Esophagus squamous epithelium (tissue), 5 donors: ENCODE measurements at places on chromosomes 5 and 9.

GRCh38 chr5:35333366-35333765 lies 103.1 kb upstream of the PRLR start:
- no peaks in the 10 kb centered on the region for H3K36me3 ChIP-seq
- H3K4me3 ChIP-seq = no peak overlapping the region
- H3K27ac ChIP-seq = no peak overlapping the region
- no peak for DNase-seq
- H3K27me3 ChIP-seq = no peaks in the 10 kb centered on the region
- no peaks in the 10 kb centered on the region for H3K4me1 ChIP-seq

DNA sequence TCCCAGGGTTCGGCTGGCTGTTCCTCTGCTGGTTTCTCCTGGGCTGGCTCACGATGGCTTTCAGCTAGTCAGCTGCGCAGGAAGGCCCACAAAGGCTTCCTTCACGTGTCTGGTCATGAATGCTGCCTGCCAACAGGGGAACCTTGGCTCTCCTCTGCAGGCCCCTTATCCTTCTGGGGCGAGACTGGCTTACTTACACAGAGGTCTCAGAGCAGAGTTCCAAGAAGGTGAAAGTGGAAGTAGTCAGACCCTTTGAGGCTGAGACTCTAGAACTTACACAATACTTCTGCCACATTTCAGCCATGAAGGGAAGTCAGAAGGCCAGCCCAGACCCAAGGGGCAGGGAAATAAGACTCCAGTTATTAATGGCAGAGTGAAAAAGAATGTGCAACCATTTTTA lies 99.5 kb downstream of the LHFPL2 start:
- no peaks in the 10 kb centered on the region for H3K4me1 ChIP-seq
- DNase-seq = no peak
- no peak overlapping the region for H3K4me3 ChIP-seq
- peak overlapping the region; percentile 78 for H3K27ac ChIP-seq
- no peaks in the 10 kb centered on the region for H3K36me3 ChIP-seq
- no peaks in the 10 kb centered on the region for H3K27me3 ChIP-seq

DNA sequence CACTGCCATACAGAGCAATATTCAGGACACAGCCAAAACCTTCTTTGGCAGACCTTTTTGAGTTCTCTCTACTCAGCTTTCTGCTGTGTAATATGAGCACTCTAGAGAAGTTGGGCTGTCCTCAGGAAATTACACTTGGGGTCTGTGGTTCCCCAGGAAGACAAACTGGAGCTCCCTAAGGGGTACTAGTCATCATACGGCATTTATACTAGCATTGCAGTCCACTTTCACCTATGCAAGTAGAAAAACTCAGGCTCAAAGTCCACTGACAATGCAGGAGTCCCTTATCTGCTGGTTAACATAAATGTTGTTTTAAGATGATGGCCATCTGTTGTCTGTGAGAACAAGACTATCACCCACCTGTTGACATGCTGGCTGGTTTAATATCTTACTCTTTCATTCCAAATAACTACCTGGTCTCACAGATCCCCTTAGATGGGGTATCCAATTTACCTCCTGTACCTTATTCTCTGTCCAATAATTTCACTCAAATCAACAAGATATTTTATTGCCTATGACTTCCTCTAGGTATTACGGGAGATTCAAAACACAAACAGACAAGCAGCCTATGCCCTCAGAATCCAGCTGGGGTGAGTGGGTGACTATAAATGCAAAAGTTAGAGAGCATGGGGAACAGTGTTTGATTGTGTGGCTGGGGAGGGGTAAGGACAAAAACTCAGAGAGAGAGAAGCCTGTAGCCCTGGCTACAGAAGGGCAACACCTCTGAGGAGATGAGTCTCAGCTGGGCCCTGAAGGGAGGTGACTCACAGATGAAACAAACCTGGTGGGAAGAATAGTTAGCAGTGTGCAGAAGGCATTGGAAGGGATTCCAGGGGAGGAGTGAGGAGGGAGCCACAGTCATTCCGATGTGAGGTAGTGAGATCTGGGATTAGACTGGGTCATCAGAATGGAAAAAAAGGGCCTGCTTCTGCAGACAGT lies 10.2 kb downstream of the DOCK8 start:
- no peak for DNase-seq
- H3K4me1 ChIP-seq = peaks cover 8% of the 10 kb centered on the region
- no peak overlapping the region for H3K4me3 ChIP-seq

GRCh38 chr9:69637817-69638200 lies 34.4 kb downstream of the APBA1 start:
- no peaks in the 10 kb centered on the region for H3K36me3 ChIP-seq
- no peak overlapping the region for H3K27ac ChIP-seq
- no peak for DNase-seq
- no peaks in the 10 kb centered on the region for H3K27me3 ChIP-seq
- H3K4me3 ChIP-seq = no peak overlapping the region

GRCh38 chr5:79529110-79529509 lies 15.2 kb upstream of the HOMER1 start:
- DNase-seq = no peak
- H3K27ac ChIP-seq = no peak overlapping the region
- no peaks in the 10 kb centered on the region for H3K27me3 ChIP-seq
- no peaks in the 10 kb centered on the region for H3K4me1 ChIP-seq

DNA sequence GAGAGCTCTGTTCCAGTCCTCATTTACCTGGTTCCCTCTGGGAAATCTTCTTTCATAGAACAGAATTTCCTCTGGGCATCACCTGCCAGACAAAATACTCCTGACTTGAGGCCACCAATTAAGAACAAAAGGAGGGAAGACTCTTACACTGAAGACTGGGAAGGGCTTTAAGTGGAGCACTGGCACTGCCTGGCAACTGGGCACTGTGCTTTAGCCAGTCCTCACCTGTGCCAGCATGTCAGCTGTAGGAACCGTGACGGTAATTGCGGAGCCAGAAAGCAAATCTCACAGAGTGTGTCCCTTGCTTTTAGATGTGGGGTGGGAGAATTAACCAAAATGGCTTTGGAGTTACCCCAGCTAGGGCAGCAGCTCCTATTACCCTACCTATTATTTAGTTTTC lies 40.6 kb downstream of the FAM219A start:
- peaks cover 15% of the 10 kb centered on the region for H3K4me1 ChIP-seq
- H3K36me3 ChIP-seq = no peaks in the 10 kb centered on the region

GRCh38 chr9:88747768-88748167 lies 212.8 kb downstream of the NXNL2 start:
- H3K36me3 ChIP-seq = no peaks in the 10 kb centered on the region
- H3K27ac ChIP-seq = peak overlapping the region; percentile 76

DNA sequence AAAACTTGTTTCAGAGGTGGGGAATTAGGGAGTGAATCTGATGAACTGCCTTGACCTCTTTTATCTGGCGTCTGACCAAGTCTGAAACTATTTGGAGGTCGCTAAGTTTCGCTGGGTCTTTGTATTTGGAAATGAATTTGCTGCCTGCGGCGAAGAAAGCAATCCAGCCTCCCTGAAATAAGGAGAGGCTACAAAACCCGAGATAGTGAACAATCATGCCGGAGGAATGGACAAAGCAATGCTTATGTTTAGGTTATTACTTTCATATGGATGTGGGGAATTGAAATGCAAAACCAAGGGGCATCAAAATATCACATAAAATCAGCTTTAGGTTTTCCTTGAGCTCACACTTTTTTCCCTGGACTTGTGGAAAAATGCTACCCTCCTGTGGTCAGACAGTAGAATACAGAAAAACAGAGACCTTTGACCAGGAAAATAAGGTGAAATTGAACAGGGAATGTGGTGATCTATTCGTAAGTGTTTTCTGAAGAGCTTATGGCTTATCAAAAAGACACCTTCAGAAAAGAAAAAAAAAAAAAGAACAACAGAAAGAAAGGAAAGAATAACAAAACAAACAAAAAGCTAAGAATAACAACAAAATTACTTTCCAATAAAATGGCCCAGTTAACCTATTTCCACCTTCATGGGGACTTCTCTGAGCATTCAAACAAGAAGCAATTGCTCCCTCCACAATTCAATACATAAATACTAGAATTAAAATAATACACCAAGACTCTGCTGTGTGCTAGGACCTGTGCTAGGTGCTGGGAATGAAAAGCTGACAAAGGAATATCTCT lies 68.6 kb upstream of the DPYSL3 start:
- H3K27ac ChIP-seq = no peak overlapping the region
- H3K4me1 ChIP-seq = no peaks in the 10 kb centered on the region
- DNase-seq = no peak
- H3K27me3 ChIP-seq = no peaks in the 10 kb centered on the region
- no peaks in the 10 kb centered on the region for H3K36me3 ChIP-seq

DNA sequence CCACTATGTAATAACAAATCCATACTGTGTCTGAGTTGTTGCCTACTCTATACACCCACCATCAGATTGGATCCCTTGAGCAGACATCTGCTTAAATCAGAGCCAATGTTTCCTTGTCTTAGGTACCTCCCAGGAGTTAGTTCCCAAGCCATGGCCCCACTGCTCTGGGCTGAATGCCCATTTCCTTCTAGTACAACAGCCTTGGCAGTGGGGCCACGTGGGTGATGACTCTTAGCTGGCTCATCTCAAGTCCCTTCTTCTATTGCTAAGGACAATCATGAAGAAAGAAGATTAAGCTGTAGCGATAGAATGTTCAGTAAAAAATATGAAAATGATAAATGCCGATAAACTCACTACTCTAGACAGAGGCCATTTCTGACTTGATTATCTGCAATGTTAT lies 16.6 kb downstream of the PTGR1 start:
- H3K4me3 ChIP-seq = no peak overlapping the region
- H3K4me1 ChIP-seq = no peaks in the 10 kb centered on the region
- DNase-seq = no peak
- H3K27me3 ChIP-seq = no peaks in the 10 kb centered on the region
- no peak overlapping the region for H3K27ac ChIP-seq

- H3K36me3 ChIP-seq = no peaks in the 10 kb centered on the region
- H3K4me1 ChIP-seq = no peaks in the 10 kb centered on the region
- no peak for DNase-seq
- H3K27me3 ChIP-seq = no peaks in the 10 kb centered on the region
Observed at GRCh38 chr5:113612060-113612496, 98.6 kb downstream of the YTHDC2 start.

- peaks cover 30% of the 10 kb centered on the region for H3K36me3 ChIP-seq
- no peaks in the 10 kb centered on the region for H3K4me1 ChIP-seq
- H3K27ac ChIP-seq = no peak overlapping the region
- no peaks in the 10 kb centered on the region for H3K27me3 ChIP-seq
- no peak overlapping the region for H3K4me3 ChIP-seq
- no peak for DNase-seq
Observed at GRCh38 chr5:138772986-138773594, 19.9 kb downstream of the CTNNA1 start.

DNA sequence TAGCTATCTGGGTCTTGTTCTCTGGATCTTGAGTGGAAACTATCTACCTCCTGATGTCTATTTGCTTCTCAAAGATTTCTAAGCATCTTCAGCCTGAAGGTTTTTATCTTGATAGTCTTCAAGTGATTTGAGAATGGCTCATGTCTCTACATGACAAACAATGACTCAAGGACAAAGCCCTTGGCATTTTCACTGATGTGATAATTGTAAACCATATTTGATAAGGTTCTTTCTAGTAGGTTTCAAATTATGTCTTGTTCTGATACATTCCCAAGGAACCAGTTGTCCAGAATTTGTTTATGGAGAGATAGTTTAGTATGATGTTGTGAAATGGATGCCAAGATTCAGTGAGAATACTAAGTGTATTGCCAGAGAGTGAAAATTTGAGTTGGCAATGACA lies 1079.3 kb upstream of the CDH9 start:
- no peaks in the 10 kb centered on the region for H3K36me3 ChIP-seq
- no peak overlapping the region for H3K4me3 ChIP-seq
- H3K27ac ChIP-seq = no peak overlapping the region
- no peaks in the 10 kb centered on the region for H3K4me1 ChIP-seq
- DNase-seq = no peak

GRCh38 chr5:96283589-96283988 lies 149.5 kb downstream of the PCSK1 start:
- H3K36me3 ChIP-seq = no peaks in the 10 kb centered on the region
- H3K27ac ChIP-seq = no peak overlapping the region
- H3K4me3 ChIP-seq = no peak overlapping the region
- no peak for DNase-seq
- peaks cover 4% of the 10 kb centered on the region for H3K4me1 ChIP-seq
- H3K27me3 ChIP-seq = no peaks in the 10 kb centered on the region

DNA sequence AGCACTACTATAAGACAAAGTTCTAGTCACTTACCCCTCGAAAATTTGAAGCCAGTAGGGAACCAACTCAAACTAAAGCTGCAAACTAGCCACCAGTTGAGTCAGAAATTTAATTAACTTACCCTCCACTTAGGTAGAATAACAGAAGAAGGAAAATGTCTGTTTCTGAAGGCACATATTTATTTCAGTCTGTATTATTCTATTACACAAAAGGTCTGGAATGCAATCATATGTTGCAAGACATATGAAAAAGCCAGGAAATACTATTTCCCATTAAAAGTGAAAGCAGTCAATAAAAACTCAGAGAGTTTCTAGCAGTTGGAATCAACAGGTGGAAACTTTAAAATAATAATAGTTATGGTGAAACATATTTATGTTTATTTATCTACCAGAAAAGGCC lies 79.2 kb upstream of the SLCO4C1 start:
- no peak overlapping the region for H3K4me3 ChIP-seq
- no peak for DNase-seq
- H3K36me3 ChIP-seq = no peaks in the 10 kb centered on the region
- no peaks in the 10 kb centered on the region for H3K27me3 ChIP-seq

GRCh38 chr5:52275639-52276038 lies 512.1 kb upstream of the ITGA1 start:
- no peak overlapping the region for H3K27ac ChIP-seq
- no peaks in the 10 kb centered on the region for H3K36me3 ChIP-seq
- DNase-seq = no peak
- H3K4me1 ChIP-seq = no peaks in the 10 kb centered on the region
- H3K27me3 ChIP-seq = no peaks in the 10 kb centered on the region

GRCh38 chr9:83247732-83248131 lies 184.8 kb upstream of the RASEF start:
- no peak for DNase-seq
- no peak overlapping the region for H3K4me3 ChIP-seq
- no peaks in the 10 kb centered on the region for H3K36me3 ChIP-seq
- H3K4me1 ChIP-seq = no peaks in the 10 kb centered on the region
- H3K27ac ChIP-seq = no peak overlapping the region

DNA sequence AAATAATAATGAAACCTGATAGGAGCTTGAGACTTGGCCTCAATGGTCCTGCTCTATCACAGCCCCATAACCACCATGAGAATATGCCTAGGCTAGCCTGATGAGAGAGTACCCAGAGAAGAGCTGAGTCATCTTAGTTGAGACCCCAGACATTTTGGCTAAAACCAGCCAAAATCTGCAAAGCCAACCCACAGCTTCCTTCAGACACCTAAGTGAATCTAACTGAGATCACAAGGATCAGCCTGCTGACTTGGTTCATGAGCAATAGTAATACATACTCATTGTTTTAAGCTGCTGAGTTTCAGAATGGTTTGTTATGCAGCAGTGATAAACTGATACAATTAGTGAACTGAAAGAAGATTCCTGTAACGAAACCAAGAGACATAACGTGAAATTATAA lies 473.7 kb upstream of the PTGER4 start:
- no peak for DNase-seq
- no peak overlapping the region for H3K4me3 ChIP-seq
- H3K4me1 ChIP-seq = no peaks in the 10 kb centered on the region
- no peaks in the 10 kb centered on the region for H3K36me3 ChIP-seq
- no peak overlapping the region for H3K27ac ChIP-seq

GRCh38 chr5:167961731-167962130 lies 329.7 kb upstream of the WWC1 start:
- H3K27ac ChIP-seq = no peak overlapping the region
- H3K27me3 ChIP-seq = no peaks in the 10 kb centered on the region
- H3K4me1 ChIP-seq = no peaks in the 10 kb centered on the region
- H3K4me3 ChIP-seq = no peak overlapping the region
